Neural crest cell (in vitro differentiated cells): ENCODE measurements at places on chromosomes 2 and 18. TPM values are rescaled to one million over a fixed set of nuclear protein-coding genes. Genes with fewer than 3 reads are reported as not detected.
A peak's percentile ranks its signal among the peaks of the same experiment; 100 is the strongest.

The MC2R gene
- total RNA-seq, result not detected in 2 replicates

- DNase-seq, result no peak
These were observed 90.3 kb upstream of the BARD1 start for GRCh38 chr2:214899751-214900150.

DNA sequence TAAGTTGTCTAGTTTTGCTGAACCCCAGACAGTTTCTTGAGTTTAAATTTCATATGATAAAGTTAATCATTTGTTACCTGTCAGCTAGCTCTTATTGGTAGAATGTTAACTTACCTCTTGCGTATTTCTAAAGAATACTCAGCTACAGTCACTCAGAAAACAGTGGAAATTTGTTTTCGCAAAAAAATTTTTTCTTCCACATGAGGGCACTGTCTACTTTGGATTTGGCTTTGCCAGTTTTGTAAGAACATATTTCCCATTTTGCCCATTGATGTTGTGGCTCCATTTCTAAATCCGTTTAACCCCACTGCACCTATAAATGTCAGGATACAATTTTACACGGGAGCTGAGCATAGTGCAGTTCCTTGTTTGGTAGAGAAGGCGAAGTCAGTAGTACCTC, 19.1 kb upstream of the GCFC2 start:
- no peak for DNase-seq

The FSHR gene
- not detected in 2 replicates for total RNA-seq

The ACTG2 gene
- total RNA-seq, result 0.39 TPM in 1 of 2 replicates, not detected in the other

- DNase-seq, result no peak
These were observed 41.7 kb downstream of the CNTNAP5 start for GRCh38 chr2:124066776-124067175.

- no peak for DNase-seq
These were observed 51.1 kb upstream of the LGALSL start for GRCh38 chr2:64402876-64403275.

DNA sequence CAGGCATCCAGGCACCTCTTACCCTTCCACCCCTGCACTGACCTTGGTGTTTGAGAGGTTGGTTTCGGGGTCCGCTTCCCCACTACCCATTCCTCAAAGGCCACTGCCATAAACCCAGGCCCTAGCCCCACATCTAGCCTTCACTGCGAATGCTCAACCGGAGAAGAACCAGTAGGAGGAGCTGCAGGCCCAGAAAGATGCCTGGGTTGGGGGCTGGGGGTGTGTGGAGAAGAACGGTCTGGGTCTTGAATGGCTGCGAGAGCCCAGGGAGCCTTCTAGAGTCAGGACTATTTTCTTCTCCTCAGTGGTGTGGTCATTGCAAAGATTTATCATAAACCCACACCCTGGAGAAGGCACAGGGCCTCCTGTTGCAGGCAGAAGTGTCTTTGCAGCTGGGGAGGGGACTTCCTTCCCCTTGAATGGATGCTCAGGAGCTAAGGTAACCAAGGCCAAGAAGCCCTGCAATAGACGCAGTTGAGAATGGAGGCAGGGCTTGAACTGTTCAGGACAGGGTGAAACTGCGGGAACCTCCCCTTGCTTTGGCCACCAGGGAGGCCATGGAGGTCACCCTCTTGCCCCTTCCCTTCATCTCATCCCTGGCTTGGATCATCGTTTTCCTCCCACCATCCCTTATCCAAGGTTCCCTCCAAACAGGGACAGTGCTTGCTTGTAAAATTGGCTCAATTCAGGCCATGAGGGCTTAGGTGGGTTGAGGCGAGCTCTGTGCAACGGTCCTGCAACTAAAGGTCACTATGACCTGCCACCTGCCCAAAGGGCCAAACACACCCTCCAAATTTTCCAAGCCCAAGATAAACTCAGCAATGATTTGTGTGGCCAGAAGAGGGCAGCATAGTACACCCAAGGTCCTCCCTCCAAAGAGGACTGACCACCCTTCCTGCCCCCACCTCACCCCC, 20.9 kb downstream of the THNSL2 start:
- DNase-seq, result peak; percentile 56

The NT5C1B gene
- total RNA-seq, result not detected in 2 replicates

The CCDC195 gene
- not detected in 2 replicates for total RNA-seq

The ATP6V1C2 gene
- 0.14 TPM in 1 of 2 replicates, not detected in the other for total RNA-seq

DNA sequence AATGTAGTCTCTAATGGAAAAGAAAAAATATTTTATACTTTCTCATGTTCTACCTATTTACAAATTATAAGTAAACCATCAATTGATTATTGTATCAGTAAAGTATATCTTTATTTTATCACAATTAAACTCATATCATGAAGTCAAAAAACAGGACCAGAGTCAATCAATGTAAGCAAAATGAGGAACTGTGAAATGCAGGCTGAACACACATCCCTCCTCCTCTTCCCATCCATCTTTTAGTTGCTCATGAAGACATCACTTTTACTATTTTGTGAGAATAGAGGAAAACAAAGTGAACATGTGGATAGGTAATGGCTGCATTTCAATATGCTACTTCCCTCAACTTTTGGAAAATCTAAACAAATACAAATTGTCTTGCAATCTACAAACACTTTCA, 188.8 kb upstream of the PGAP1 start:
- DNase-seq, result no peak

DNA sequence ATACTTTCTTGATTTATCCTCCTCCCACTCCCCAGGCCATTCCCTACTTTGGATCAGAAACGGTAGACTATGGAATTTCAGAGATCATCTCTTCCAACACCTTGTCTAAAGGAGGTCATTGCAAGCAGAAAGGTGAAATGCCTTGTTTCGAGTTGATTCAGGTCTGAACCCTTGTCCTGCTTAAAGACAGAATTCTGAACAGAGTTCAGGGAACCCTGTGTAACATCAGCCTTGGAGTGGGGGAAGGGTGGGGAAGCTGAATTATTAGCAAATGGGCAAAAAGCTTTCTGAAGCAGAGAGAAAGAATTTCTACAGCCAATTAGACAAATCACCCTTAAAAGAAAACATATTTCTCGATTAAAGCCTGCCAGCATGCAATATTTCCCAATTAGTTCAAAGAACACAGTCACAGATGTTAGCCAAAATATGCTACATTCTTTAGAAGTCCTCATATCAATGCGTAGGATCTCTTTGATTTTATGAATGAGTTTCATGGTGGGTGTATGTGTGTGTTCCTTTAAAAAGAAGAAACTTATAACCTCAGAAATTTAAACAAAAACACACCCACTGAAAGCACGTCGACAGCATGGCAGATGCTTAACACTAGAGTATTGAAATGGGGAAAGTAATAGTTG, 353.1 kb downstream of the RND3 start:
- no peak for DNase-seq

DNA sequence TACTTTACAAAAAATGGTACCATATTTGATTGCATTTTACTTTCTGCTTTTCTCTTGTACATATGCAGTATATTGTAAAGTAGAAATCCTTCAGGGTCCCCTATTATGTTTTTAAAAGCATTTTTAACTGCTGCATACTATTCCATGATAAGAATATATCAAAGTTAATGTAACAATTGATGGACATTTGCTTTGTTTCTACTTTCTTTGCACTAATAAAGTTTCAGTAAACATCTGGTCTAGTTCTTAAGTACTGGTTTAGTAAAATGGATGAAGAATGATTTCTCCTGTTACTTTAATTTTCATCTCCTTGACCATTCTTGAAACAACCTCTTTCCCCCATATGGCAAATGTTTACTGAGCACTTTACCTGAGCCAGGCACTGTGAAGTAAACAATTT, 1.7 kb downstream of the MRPS9 start:
- no peak for DNase-seq

The CCDC121 gene
- total RNA-seq, result 5.8 and 6.0 TPM in 2 replicates

The GKN2 gene
- not detected in 2 replicates for total RNA-seq

DNA sequence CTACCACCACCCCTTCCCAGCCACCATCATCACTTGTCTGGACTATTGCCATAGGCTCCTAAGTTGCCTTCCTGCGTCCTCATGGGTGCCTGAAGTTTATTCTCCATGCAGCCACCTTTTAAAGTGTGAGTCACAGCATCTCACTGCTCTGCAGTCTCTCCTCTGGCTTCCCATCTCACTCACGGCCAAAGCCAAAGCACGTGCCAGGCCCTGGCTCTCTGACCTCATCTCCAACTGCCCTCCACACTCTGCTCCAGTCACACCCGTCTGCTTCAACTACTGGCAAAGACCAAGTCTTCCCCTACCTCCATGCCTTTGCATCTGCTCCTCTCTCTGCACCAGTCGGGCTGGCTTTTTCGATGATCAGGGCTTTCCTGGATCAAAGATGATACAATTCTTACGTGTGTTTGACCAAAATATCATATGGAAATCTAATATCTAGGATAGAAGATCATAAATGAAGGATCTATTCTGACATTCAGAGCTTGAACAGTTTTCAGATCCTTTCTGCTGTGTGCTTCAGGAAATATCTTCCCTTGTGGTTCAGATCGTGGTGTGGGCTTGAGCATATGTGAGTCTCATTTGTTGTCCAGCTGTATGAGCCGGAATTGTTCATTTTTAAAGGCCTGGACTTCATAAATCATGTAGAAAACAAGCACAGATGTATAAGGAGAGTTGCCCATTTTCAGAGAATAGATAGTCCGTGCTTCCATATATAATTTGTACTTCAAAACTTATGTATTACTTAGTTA, 175.6 kb downstream of the PRKCE start:
- no peak for DNase-seq

DNA sequence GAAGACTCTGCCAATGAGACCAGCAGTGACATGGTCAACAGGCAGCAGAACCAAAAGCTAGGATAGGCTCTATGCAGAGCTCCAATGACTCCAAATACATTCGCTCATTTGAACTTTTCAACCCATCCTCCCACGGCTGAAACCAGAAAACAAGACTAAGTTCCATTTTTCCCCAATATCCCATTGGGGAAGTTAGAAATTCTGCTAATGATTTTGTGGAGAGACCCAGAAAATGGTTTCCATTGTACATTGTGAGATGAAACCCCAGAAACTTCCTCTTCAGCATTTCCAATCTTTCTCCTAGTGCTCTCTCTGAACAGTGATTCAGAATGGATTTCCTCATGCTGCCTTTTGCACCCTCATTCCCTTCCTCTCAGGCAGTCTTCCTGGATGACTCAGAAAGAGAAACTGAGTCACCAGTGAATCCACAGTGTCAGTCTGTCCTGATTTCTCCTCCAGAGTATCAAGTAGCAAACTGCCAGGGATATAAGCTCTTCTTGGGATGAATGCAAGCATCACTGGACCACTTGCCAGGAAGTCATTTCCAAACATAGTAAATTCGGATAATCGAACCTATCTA, 467.7 kb upstream of the ID2 start:
- no peak for DNase-seq

- no peak for DNase-seq
These were observed 269.4 kb upstream of the NRXN1 start for GRCh38 chr2:51301381-51301780.

DNA sequence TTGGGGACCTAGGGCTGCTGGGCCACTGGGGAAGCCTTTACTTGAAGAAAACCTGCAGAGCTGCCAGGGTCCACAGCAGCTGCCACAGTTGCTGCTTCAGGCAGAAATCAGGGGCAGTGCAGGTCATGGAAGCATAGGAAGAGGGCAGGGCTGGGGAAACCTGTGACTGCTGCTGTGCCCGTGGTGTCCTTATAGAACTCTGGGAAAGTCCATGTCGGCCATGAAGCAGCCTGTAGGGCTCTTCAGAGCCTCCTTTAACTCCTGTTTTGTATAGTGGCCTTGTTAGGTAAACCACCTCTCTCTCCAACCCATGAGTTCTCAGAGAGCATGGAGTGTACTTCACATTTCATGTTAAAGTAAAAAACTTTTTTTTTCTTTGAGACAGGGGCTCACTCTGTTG, 62.1 kb downstream of the SMAD4 start:
- DNase-seq, result no peak

DNA sequence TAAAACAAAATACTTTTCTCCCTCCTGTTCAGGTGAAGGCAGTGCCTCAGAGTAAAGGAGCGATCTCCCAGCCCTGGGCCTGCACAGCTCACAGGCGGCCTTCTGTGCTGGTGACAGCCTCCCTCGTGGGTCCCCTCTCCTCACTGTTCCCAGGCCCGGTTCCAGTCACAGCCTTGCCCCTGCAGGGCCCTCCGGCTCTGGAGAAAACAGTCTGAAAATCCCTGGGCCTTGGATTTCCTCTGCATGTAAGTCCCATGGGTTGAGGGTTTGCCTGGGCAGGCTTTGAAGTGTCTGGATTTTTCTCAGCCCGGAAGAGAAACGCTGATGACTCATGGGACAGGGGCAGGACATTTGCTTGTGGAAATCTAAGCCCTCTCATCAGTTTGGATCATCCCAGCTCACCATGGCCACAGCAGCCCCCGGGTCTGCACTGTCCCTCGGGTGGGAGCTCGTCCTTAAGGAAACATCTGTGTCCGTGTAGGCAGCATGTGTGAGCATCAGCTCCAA, 186.1 kb upstream of the RAB12 start:
- no peak for DNase-seq

DNA sequence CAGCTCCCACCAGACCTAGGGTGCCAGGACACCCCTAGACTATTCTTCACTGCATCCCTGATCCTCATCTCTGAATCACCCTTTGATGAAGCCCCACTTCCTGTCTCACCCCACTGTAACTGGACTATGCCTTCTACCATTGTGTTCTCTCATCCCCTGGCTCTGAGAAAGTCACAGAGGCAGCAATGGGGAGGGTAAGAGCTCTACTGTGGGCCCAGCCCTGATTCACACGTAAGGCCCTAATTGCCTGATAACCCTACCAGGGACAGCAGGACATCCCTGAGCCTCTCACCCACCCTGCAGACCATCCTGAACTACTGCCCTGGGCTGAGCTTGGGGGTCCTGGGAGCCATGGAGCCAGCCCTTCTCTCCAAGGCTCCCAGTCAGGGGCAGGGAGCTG, 1.5 kb upstream of the PROM2 start:
- no peak for DNase-seq

DNA sequence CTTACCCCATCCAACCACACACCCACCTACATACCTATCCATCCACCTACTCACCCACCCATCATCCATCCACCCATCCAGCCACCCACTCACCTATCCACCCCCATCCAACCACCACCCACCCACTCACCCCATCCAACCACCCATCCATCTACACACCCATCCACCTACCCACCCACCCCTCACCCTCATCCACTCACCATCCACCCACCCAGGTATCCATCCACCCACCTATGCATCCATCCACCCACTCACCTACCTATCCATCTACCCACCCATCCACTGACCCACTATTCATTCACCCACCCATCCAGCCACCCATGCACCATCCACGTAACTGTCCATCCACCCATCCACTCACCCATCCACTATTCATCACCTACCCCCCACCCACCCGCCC, 194.8 kb downstream of the EIPR1 start:
- DNase-seq, result no peak

The NEU2 gene
- total RNA-seq, result not detected in 2 replicates

The NDC80 gene
- 49.5 and 52.1 TPM in 2 replicates for total RNA-seq
